ENCODE measurements at places on chromosomes 12 and 14.

- DNase-seq: peak; percentile 45
These were observed 82.5 kb upstream of the EVL start for GRCh38 chr14:99982537-99983250.

GRCh38 chr14:74649167-74649566, 37.1 kb upstream of the LTBP2 start:
- no peak for DNase-seq

GRCh38 chr12:122499991-122500684, 594 bp downstream of the ZCCHC8 start:
- peak; percentile 58 for DNase-seq

DNA sequence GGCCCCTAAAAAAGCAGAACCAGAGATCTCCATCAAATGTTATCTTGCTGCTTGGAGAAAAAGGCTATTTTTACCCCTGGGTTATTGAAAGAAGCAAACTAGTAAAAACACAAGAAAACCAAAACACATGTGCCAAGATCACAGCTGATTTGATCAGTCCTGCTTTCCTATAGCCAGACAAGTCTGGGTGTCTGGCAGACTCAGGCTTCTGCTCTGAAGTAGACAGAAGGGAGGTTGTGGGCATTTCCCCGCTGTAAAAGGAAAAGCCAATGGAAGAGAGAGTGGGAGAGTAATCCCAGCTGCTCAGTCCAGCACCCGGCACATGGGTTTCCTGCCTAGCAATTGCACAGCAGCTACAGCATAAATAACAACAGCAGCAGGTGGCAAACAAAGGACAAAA, 177.9 kb downstream of the PHLDA1 start:
- no peak for DNase-seq

DNA sequence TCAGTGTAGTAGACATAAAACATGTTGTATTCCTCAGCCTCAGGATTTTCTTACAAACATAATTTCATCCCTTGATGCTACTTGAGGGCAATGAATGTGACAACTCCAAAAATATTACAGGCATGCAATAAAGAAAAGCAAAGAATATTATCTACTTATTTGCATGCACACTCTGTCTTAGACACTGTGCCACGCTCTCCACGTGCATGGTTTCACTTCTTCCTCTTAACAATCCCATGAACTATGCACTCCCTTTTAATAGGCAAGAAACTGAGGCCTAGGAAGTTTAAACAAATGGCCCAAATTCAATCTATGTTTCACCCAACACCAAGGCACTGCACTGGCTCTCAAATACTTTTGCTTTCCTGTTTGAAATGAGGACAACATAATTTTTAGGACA, 1.8 kb upstream of the PAH start:
- no peak for DNase-seq
